ENCODE measurements at places on chromosomes 3 and 15.

DNA sequence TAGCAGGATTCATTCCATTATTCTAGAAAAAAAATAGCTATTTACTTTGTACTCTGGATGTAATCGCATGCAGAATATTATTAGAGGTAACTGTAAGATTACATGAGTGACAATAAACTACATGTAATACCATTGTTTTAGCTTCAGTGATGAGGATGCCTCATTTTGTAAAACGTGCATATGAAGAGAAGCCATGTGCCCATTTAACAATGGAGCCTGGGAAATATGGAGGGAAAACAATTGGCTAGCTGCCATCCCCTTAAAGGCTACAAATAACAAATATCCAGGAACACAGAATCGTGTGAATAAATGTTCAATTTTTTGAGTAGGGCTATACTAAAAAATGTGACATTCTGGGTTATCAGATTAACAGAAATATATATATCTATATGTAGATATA lies 151.1 kb downstream of the SAMMSON start:
- DNase-seq, result no peak

DNA sequence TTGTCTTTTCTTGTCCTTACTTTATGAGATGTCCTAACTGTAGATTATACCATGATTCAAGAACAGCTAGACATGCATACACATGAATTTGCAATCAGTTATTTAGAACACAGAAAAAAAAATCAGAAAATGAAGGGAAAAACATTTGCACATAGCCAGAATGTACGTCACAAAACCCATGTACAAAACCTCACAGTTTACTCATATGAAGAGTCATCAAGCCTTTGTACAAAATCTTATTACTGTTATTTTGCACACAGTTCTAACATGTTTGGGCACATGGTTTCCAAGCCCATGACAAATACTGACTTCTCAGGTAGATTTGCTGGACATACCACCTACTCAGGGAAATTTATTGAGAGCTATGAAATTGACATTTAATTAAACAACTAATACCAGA lies 48.2 kb downstream of the MAP3K13 start:
- DNase-seq, result no peak

DNA sequence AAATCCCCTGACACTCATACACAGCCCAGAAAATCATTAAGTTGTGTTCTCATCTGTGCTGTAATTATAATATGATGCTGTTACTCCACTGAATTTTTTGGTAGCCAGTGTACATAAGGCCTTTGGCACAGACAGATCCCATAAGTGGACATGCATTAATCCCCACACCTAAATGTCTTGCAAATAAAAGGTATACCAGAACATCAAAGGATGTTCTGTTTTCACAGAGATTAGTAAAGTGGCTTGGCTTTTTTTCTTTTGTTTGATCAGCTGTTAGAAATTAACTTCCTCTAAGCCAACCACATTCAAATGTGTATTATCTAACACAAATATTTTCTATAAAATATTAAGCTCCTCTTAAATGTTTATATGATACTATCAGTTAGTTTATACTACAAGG lies 2.7 kb downstream of the SST start:
- no peak for DNase-seq

- DNase-seq, result no peak
These were observed 69.3 kb upstream of the AGBL1 start for GRCh38 chr15:86010398-86010797.

DNA sequence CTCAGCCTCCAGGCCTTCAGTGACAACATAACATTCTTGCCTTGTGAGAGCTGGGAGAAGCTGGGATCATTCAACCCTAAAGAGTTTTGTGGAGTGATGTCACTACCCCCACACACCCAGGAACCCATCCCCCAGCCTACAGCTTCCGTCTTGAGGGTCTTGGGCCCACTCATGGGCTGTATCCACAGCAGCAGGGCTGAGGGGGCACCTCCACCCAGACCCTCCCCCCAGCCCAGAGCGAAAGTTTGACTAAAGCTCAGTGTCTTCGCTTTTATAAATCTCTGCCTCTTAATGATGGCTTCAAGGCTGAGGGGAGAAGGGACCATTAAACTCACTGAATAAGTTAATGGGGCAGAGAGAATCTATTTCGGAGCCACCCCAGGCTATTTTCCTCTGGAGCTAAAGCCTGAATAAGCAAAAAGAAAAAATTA lies 23.8 kb downstream of the NTRK3 start:
- no peak for DNase-seq

DNA sequence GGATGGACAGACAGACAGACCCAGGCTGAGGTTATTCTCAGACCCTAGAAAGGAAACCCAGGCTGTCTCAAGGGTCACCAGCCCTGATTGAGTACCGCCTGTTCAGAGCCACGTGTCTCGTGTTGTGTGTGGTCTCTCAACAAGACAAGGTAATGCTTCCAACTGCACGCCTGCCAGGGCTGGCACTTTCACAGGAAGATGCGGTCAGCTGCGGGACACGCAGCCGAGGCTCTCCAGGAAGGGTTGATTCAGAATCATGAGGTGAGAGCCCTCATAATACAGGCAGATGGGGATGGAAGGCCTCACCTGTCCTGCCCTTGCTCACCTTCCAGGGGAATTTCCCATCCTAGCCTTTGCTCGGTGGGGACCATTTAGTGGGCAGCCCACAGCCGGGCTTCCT lies 81.4 kb downstream of the TOP2B start:
- DNase-seq, result no peak

GRCh38 chr3:130671545-130672312 lies 74.9 kb downstream of the PIK3R4 start:
- DNase-seq, result no peak

- DNase-seq, result peak; percentile 77
These were observed 664 bp upstream of the PIK3CA start for GRCh38 chr3:179147514-179147872.

DNA sequence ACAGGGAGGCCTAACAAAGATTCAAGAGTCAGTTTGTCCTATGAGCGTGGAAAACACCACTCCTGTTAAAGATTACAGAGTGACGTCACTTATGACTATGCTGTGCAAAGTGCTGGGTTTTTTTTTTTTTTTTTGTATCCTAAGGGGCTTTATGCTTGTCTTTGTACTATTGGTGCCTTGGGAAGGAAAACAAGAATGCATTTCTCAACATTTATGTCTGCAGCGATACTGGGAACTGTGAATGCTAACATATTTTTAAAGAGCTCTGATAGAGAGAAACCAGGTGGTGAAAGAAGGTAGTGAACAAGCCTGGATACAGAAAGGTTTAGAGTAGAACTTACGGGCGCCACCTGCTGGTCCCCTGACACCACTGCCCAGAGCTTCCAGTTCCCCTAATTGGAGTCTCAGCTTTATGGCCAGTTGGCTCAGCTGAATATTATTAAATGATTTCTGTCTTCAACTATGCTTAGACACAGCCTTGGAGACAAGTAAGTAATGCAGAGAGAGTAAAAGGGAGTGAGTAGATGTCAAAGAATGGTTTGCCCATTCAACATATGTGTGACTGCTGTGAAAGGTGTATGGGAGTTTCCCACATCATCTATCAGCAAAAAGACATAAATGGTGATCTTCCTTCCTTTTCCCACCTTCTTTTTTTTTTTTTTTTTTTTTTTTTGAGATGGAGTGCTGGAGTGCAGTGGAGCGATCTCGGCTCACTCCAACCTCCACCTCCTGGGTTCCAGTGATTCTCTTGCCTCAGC lies 807.9 kb upstream of the CFAP20DC start:
- DNase-seq, result peak; percentile 77

DNA sequence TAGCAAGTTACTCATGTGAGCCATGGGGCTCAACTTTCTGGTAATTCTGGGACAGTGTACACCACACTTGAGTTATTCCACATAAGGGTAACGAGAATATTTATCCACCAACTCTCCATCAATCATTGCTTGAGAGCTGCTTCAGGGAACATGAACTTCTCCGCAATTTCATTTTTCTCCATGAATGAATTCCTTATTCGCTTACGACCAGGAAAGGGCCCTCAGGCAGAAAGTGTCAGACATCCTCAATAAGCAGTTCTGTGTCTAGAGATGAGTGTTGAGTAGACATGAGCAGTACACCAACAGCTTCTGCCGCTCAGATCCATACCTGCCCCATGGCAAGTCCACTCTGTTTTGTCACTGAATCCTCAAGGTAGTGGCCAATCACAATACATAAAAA lies 24.8 kb upstream of the IQCF2 start:
- no peak for DNase-seq

DNA sequence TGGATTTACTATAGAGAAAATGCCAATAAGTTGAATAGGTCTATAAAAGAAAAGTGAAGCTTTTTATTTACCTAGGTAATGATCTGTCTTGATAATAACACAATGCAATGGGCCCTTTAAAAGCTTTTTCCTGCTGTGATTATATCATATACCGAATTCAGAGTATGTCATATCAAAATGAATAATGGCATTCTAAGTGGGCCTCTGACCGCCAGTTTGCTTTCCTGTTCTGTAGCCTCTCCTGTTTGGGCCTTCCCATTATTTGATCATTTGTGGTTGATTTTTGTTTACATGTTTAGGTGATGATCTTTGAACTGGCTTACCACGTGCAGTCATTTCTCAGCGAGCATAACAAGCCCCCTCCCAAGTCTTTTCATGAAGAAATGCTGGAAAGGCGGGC lies 14.9 kb downstream of the EIF2AK4 start:
- no peak for DNase-seq

GRCh38 chr15:57727031-57727430 lies 20.5 kb downstream of the POLR2M start:
- no peak for DNase-seq

GRCh38 chr3:193782276-193782647 lies 189.3 kb downstream of the OPA1 start:
- no peak for DNase-seq

GRCh38 chr3:57512166-57512565 lies 32.0 kb downstream of the DNAH12 start:
- DNase-seq, result no peak

- DNase-seq, result no peak
These were observed 604.3 kb downstream of the FGF12 start for GRCh38 chr3:192122832-192123594.

GRCh38 chr15:63892794-63893441 lies 59.2 kb upstream of the HERC1 start:
- peak; percentile 72 for DNase-seq

DNA sequence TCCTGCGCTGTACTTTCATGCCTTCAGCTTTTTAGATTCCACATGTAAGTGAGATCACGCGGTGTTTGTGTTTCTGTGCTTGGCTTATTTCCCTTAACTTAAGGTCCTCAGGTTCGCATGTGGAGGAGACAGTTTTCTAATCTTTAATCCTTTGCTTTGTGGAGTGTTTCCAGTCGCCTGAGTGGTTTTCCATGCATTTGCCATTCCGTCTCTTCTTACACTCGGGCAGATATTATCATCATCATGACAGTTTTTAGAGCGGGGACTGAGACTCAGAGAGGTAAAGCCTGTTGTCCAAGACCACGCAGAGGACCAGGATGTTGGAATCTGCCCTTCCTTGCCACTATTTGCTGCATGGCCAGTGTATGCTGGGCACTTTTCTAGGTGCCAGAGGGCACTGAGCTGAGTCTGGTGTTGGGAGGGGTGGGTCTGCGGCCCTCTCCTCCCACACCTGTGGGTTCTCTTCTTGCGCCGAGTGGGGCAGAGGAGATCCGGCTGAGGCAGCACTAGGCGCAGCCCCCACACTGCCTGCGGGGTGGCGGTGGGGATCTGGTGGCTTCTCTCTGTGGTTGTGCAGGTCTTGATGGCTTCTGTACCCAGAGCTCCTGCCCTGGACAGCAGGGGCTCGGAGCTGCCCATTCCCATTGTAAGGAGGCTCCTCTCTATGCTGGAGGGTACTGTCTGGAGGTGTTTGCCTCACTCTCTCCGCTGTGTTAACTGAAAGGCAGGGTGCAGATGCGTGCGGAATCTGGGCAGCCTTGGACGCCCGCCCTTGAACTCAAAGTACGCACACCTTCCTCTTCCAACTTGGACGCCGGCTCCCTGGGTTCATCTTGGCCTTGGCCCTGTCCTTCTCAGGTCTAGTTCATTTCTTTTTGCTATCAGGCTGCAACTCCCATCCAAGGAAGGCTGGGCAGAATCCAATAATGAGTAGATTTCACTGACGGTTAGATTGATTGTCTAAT lies 156.0 kb upstream of the RGMA start:
- no peak for DNase-seq

- DNase-seq, result no peak
These were observed 10.6 kb downstream of the ST6GAL1 start for GRCh38 chr3:186940967-186941366.

DNA sequence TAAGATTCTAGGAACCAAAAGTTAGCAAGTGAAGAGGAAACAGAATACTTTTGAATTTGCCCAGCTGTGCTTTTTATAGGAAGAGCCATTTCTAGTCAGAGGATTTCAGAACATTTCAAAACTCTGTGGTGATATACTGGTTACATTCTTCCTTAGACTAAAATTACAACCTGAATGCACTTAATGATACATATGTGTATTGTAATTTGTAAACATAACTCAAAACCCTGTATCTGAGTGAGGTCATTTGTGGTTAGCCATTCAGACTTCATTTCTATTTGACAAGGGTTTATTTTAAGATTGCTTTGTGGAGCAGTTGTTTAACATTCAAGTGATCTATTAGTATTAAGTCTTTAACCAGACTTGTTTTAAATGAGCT lies 59.4 kb upstream of the TRIM71 start:
- no peak for DNase-seq

DNA sequence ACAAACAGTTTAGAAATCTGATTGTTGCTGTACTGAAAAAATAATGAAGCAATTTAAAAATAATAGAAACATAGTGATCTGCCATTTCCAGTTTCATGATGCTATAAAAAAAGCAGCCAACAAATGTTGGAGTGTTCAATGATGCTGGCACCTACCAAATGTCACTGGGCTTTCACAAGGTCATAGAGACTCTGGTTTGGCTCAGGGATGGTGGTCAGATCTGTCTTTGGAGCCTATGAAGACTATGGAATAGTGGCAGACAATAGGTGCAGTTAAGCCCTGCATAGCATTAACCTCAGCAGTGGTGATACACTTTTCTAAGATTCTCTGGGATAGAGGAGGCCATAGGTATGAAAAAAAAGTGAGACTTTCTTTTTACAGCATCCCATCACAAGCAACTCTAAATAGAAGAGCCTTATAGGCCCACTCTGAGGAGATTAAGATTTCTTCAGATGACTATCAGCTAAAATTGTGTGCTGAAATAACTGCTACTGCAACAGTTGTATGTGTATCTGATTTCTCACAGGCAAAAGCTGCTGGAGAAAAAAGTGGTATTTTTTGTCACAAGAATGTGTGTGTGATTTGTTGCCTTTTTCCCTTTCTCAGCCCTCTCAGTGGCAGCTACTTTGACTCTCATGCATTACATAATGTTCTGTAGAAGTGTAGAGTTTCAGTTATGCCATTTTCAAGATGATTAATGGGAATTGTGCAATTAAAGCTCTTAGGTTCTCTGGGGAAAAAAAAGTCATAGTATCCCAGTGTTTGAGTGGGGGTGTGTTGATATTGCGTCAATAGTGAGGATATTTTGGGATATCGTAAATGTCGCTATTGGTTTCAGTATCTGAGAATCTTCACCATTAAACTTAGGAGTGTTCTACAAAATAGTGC lies 137.4 kb downstream of the MBNL1 start:
- DNase-seq, result no peak
